Renal cortex interstitium (tissue), 15 donors: ENCODE measurements at places on chromosomes 1 and 21. TPM values are rescaled to one million over a fixed set of nuclear protein-coding genes. Genes with fewer than 3 reads are reported as not detected.

Gene KRTAP13-2
- not detected for polyA plus RNA-seq

Gene ZNHIT6
- 30.9 TPM for polyA plus RNA-seq

Gene LCE1B
- not detected for polyA plus RNA-seq

Gene PTPRC
- 6.4 TPM for polyA plus RNA-seq

Gene ZBTB7B
- 14.5 TPM for polyA plus RNA-seq

Gene OLIG2
- 0.13 TPM for polyA plus RNA-seq
